ENCODE measurements at places on chromosomes 3 and 15.

DNA sequence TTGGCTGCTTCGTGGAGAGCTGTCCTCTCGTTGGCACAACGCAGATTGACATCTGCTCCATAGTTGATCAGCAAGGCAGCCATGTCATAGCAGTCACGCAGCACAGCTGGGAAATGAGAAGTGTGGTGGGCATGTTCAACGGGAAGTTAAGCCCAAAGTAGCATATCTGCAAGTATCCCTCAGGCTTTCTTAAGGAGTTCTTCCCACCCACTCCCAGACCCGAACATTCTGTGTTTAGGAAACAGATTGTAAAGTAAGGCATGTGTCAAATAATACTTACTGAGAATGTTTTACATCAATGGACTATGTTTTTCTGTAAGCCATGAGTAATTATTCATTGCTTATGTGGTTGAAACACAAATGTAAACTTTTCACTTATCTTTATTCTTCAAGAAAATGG is 9.2 kb downstream of the ASB14 start:
- DNase-seq, result no peak

GRCh38 chr3:126659915-126660886 is 5.3 kb upstream of the TXNRD3 start:
- DNase-seq, result no peak

- no peak for DNase-seq
These were observed 100.1 kb downstream of the LRTM1 start for GRCh38 chr3:54827776-54828175.

GRCh38 chr3:184742676-184743135 is 30.8 kb upstream of the MAGEF1 start:
- no peak for DNase-seq

GRCh38 chr15:101314336-101315125 is 19.5 kb upstream of the SNRPA1 start:
- DNase-seq, result no peak

DNA sequence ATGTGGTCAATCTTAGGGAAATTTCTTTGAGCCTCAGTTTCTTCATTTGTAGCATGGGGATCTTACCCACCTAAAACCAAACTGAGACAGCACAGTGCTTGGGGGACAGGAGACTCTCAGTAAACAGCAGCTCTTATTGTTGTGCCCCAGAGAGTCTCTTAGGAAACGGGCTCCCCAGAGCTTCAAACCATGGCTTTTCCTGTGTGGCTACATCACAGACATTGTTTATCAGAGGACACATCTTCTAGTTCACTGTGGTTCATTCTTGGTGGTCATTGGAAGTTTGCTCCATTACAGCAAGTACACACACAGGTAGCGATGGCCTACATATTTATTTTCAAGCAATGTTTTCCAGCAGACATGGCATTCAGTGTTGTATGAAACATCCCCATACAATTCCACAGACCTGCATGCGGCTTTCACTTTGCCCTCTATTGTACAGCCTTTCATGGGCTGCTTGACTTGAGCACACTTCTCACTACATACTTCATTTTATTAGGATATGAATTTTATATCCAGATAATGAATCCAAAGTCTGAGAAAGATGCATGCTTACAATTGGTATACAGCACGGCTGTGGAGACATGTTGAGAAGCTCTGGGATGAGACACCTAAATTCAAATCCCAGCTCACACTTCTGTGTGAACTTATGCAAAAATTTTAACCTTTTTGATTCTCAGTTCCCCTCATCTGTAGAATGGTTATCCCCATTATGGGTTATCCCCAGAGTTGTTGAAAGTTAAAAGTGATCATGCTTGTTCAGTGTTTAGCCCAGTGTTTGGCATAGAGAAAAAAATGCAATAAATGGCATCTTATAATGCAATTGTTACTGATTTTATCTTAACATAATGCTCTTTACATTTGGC is 84.8 kb upstream of the ICE2 start:
- DNase-seq, result no peak

- DNase-seq, result no peak
These were observed 30.0 kb upstream of the PPARG start for GRCh38 chr3:12258911-12259310.

GRCh38 chr3:193314161-193314560 is 64.4 kb downstream of the ATP13A5 start:
- no peak for DNase-seq

All from amniotic epithelial cell (primary cell).